ENCODE measurements at places on chromosomes 16 and 17.

DNA sequence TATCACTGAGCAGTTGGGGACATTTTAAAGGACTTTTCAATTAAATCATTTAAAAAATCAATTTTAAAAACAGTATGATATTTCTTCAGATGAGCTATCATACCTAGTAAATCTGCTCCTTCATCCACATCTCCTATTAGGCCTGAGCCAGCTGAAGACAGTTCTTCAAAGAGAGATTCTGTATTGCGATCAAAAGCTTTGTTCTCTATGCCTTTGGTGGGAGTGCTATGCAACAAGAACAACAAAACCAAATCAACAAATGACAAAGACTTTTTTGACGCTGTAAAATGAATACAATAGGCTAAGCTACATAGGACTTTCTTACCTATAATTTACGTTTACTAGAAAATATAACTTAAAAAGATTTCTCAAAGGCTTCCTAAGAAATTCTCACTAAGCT is 106.5 kb downstream of the SPAG9 start:
- DNase-seq: no peak

GRCh38 chr17:2723505-2723996 is 12.0 kb upstream of the CLUH start:
- DNase-seq: no peak

DNA sequence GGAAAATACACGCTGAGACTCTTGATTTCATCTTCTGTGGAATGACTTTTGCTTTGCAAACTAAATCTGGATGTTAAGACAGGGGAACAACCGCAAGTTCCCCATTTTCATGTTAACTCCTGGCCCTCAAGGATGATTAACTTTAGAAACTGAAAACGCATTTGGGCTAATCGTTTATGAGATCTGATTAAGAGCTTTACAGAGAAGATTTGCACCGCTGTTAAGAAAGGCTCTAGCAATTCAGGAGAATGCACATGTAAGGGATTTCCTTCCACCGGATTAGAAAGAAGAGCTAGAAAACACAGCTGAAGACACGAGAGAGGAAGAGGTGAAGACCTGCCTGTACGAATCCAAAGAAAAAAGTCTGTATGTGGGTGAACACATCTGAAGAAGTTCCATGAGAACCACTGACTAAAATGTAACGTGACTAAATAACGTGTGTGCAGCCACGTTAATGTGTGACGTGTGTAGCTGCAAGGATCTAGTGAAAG is 106.4 kb downstream of the YPEL2 start:
- no peak for DNase-seq

DNA sequence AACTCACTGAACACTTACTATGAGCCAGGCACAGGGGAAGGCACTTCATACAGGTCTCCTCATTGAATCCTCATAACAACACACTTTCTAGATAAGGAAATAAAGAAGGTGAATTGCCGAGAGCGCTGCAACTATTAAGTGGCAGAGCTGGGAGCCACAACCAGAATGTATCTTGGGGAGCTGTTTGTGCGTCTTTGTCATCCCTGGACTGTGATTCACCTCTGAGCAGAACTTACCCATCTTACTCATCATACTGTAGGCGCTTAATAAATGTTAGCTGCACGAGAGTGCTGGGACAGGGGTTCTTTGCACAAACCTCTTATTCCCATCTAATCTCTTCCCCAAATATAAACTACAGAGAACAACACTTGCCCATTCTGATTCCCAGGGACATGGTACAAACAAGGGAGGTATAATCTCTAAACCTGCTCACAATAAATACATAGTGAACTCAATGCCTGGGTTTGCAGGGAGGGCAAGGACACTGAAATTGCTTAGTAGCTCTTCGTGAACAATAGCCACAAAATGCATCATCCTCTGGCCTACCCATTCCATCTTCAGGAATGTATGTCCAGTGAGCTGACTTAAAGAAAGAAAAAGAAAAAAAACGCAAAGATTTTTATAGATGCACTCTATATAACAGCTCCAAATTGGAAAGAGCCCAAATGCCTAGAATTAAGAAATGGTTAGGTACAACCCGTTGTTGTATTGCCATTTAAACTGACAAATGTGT is 43.0 kb downstream of the MYO18A start:
- DNase-seq: no peak

DNA sequence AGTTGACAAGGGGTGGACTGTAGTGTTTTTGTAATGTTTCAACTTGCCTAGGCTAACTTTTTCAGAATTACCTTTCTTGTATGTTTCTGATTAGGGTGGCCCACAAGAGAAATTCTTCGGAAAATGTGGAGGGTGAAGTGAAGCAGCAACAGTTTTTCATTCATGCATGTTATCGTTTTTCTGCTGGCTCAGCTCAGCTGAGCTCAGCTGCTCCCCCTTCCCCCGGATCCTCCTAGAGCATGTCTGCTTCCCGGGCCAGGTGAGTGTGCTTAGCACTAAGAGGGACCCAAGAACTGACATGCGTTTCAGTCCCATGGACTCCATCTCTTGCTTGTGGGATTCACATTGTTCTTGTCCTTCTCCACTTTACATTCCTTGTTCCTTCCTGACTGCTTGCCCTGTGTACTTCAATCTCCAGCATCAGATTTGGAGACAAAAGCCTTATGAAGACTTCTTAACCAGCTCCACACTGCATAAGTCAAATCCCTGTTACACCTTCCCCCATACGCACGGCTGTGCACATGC is 33.6 kb downstream of the SCPEP1 start:
- DNase-seq: no peak

- DNase-seq: no peak
These were observed 44.6 kb downstream of the NDEL1 start for GRCh38 chr17:8480011-8480976.

- no peak for DNase-seq
These were observed 167.8 kb downstream of the KATNIP start for GRCh38 chr16:27717726-27718125.

DNA sequence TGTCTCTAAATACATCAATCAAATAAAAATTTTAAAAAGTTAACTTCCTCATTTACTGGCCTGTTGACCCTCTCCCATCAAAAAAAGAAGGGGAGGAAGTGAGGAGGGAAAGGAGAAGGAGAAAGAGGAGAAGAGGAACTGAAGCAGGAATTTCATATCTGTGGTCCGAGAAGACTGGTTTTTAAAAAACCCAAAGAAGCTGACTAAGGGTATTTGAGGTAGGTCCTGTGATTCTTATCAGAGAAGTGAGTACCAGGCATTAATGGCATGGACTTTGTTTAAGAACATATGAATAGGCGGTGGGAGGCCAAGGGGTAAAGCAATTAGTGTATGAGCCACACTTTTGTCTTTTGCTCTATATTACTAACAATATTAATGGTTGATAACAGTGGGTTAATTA is 2.0 kb downstream of the SLC46A1 start:
- DNase-seq: no peak
